ENCODE measurements at places on chromosomes 16 and 17.

- DNase-seq, result no peak
These were observed 16.6 kb downstream of the COL1A1 start for GRCh38 chr17:50184611-50185398.

DNA sequence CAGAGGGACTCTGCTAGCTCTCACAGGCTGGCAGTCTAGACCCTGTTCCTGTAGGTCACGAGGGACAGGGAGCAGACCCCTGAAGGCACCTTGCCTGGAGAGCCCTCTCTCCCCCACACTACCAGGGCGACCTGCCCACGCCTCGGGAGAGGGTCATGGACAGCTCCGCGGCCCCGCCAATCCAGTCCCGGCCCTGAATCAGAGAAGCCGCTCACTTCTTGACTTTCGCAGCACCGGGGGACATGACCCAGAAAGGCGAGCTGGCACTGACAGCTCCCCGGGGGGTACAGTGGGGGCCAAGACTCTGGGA, 5.1 kb downstream of the KIFC3 start:
- no peak for DNase-seq

GRCh38 chr16:88558457-88559442, 11.5 kb upstream of the ZC3H18 start:
- DNase-seq, result peak; percentile 82

DNA sequence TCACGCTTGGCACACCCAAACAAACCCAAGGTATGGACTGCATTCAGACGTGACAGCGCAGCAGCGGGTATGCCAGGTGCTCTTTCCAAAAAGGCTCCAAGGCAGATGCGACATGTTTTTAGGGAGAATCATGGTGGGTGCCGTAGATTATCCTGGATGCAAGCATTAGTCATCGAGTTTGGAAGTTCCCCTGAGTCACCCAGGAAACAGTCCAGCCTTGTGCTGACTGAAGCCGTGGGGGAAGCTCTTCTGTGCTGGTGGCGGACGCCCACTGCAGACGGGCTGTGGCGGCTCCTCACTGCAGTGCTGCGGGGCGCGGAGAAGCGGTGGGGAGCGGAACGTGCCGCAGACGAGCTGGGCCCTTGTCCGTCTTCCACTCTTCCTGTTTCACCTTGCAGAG, 13.9 kb downstream of the JPT2 start:
- no peak for DNase-seq

DNA sequence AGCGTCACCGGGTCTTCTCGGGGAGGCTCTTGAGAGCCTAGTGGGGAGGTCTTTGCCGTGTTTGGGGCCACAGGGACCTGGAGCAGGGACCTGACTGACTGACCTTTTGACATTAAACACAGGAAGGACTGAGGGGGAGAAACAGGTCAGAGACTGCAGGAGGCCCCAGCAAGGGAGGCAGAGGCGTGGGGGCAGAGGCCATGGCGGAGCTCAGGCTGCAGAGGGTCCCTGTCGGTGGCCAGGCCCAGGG, 41.6 kb upstream of the GSE1 start:
- DNase-seq, result no peak

DNA sequence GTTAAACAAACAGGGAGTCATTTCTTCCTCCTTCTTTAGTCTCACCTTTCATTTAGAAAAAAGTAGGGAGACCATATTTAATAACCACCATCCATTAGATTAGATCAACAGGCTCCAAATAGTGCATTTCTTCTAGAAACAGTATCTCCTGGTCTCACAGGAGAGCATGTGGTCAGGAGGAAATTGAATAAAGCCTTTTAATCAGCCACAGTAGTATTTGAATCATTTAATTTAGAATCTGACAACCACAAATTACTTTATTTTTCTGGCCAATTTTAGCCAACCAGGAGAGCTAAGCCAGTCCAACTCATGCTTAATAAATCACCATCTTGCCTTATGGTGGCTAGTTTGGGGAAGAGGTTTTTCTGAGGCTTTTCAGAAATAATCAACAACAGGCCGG, 26.3 kb upstream of the ZFP90 start:
- DNase-seq, result no peak

DNA sequence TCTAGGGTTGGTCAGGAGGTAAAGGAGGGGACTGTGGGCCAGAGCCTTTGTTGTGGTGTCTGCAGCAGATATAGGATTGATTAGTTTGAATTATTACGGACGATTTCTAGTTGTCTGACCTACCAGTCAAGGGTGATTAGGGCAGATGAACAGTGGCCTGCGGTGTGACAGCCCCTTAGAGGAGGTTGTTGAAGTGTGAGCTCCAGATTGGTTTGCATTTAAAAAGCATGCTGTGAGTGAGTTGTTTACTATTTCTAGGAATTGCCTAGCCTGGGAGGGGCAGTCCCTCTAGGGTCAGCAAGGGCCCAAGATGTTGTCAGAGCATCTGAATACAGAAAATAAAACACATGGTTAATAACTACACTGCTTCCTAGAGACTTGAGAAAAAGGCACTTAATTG, 108.8 kb downstream of the ARHGAP44 start:
- DNase-seq, result no peak

DNA sequence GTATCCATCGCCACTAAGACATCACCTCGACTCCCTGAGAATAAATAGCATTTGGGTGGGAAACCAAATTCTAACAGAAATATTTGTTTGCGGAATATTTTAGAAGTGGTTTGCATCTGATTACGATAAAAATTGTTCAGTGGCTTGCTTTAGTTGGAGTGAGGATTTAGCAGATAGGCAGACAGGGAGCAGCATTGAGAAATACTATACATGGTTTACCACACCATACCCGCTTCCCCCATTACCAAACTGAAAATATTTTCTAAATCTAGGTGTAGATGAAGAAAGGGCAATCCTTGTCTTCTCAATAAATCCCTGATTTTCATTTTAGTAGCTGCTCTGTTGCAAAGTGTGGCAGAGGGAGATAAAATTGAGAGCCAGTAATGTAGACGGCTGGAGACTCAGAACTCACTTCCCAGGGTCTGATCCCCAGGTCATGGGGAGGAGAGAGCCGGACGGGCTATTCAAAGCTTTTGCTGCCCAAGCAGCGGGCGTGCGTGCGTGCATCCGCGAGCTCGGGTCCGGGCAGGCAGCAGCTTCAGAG, 808 bp upstream of the BAHCC1 start:
- peak; percentile 53 for DNase-seq
